ENCODE measurements at places on chromosomes 3 and 15. TPM values are rescaled to one million over a fixed set of nuclear protein-coding genes. Genes with fewer than 3 reads are reported as not detected.

The GOLGA6L7 gene
- not detected for total RNA-seq

GRCh38 chr15:63941698-63942465 is 104.4 kb downstream of the DAPK2 start:
- DNase-seq: no peak

The CTDSPL gene
- 80.9 TPM for total RNA-seq

The SLC22A14 gene
- total RNA-seq: not detected

GRCh38 chr15:64122936-64123351 is 27.2 kb downstream of the SNX1 start:
- DNase-seq: no peak

DNA sequence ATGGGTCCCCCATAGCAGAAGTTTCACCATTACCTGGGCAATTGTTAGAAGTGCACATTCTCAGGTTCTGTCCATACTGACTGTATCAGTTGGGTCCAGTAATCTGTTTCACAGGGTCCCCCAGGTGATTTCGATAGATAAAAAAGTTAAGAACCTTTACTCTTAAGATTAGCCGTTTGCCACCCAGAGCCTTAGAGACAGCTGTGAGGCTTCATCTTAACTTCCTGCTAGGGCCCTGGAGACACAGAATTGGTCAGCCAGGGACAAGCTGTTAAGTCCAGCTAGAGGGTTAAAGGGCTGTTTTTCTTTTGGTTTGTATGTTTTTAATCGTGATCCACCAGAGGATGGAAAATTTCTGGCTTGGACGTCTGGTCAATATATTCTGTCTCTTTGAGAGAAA is 6.7 kb downstream of the FAM162A start:
- DNase-seq: no peak

- no peak for DNase-seq
Observed at GRCh38 chr3:52053307-52054304, 2.8 kb downstream of the DUSP7 start.

The SYNPR gene
- total RNA-seq: not detected

DNA sequence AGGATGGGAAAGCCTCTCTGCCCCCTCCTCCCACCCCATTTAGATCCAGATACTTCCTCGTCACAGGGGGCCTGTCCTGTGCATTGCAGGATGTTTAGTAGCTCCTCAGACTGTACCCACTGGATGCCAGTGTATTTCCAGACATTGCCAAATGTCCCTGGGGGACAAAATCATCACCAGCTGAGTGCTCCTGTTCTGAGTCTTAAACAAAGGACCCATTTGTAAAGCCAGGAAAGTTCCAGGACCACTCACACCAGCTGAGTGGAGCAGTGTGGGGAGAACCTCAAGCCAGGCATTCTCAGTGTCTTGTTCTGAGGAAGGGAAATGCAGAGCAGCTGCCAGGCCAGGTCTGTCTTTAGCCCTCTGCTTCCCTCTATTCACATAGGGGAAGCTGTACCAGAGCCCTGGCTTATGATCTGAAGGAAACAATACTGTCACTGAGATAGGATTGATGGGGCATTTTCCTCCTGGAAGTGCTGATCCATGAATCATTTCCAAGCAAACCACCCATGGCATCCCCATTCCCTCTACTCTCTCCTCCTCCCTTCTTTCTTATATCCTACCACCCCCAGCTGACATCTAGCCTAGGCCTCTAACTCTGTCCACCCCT is 67.4 kb upstream of the MEX3B start:
- no peak for DNase-seq

DNA sequence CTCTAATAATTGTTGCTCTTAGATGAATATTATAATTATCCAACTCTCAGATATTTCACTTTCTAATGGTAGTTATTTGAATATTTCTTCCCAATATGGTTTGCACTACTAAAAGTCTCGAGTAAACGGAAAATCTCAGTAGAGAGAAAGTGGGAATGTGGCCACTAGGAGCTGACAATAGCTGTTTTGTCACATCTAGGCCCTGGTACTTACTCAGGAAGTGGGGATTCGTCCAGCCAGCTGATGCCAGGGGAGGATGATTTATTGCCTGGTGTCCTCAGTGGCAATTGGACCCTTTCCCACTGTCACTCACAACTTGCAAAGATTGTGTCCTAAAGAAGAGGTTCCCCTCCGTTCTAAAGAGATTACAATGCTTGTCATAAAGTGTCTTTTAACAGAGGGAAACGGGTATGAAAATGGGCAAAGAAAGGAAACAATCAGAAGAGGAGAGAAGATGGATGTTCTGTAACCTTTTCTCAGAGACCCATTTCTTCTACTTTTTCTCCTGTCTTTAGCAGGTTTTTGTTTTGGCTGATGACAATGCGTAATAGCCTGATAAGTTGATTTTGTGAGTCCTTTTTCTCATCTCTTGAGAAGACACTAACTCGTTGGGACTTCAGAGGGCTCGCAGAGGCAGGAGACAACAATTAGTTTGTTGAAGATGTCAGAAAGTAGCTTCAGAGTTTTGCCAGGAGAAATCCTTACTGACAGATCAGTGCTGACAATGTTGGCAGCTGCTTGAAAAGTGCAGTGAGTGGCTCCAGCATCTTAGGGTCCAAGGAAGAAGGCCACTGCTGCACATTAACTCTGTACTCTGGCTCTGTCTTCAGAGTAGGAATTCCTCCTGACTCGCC is 320.6 kb downstream of the MECOM start:
- DNase-seq: no peak

DNA sequence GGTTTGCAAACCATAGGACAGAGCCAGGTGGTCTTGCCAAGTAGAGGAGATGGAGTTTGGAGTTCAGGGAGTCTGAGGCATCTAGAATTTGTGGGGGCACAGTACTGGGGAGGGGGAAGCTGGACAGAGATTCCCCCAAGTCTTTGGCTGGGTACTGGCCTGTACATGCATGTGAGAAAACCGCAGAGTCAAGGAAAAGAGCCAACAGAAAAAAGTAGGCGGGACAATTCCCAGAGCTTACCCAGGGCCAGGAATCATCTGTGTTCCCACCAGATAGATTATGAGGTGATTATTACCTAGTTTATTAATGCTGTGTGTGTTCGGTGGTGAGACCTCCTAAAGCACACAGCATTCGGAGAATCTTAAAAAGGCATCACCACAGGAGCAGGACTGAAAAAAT is 11.3 kb downstream of the LYSMD4 start:
- no peak for DNase-seq

DNA sequence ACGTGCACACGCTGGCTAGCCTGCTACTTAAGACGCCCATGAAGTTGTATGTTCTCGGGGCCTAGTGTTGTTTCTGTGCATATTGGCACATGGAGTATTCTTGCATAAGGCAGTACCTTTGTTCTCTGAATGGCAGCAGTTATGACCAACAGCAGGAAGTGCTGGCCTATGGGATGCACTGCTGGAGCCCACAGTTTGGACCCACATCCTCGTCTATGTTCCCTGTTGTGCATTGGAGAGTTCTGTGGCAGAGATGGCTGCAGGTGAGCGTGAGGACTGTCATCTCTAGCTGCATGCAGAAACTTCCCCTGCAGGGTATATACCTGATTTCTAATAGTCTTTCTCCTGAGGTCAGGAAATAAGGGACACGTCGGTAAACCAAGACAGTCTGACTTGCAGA is 81.8 kb downstream of the CHRNA7 start:
- no peak for DNase-seq

The TADA3 gene
- total RNA-seq: 106 TPM

GRCh38 chr3:56799251-56799882 is 2.4 kb downstream of the ARHGEF3 start:
- no peak for DNase-seq

The FBXW12 gene
- not detected for total RNA-seq

The ECT2 gene
- total RNA-seq: 27.1 TPM

DNA sequence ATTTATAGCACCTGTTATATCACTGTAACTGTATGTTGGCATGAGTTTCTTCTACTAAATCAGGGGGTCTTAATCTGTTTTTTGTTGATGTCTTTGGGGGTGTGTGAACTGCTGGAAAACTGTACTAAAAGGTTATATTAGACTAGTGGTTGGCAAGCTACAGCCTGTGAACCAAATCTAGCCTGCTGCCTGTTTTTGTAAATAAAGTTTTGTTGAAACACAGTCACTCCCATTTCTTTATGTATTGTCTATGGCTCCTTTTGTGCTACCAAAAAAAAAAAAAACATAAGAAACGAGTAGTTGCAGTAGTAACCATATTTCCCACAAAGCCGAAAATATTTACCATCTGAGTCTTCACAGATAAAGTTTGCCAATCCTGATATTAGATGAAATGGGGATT is 126.7 kb downstream of the AKAP13 start:
- DNase-seq: no peak

- no peak for DNase-seq
Observed at GRCh38 chr15:79209690-79210089, 72.8 kb upstream of the ANKRD34C start.

- DNase-seq: no peak
Observed at GRCh38 chr3:179266701-179267211, 15.8 kb upstream of the KCNMB3 start.

- no peak for DNase-seq
Observed at GRCh38 chr15:99635794-99636193, 70.0 kb downstream of the MEF2A start.

DNA sequence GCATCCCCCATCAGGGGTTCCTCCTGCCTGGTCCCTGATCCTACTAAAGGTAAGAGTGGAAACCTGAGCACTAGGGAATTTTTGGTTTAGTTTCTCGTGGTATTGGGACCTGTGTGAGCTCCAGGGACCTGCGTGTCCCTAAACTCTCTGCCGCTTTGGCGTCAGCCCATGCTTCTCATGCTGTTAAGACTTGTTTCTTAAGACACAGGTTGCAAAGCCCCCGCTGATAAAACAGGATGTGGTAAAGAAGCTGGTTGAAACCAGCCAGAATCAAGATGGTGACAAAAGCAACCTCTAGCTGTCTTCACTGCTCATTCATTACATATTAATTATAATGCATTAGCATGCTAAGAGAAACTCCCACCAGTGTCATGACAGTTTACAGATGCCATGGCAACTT is 64.6 kb downstream of the LYZL4 start:
- DNase-seq: no peak

GRCh38 chr3:195818301-195818700 is 6.6 kb upstream of the MUC4 start:
- no peak for DNase-seq

GRCh38 chr3:46742992-46743585 is 25.4 kb upstream of the PRSS50 start:
- DNase-seq: no peak

The EIF5A2 gene
- 28.6 TPM for total RNA-seq

The MYO5C gene
- total RNA-seq: 11.0 TPM

The LTF gene
- total RNA-seq: 1.4 TPM

The TNFAIP8L3 gene
- 2.6 TPM for total RNA-seq

DNA sequence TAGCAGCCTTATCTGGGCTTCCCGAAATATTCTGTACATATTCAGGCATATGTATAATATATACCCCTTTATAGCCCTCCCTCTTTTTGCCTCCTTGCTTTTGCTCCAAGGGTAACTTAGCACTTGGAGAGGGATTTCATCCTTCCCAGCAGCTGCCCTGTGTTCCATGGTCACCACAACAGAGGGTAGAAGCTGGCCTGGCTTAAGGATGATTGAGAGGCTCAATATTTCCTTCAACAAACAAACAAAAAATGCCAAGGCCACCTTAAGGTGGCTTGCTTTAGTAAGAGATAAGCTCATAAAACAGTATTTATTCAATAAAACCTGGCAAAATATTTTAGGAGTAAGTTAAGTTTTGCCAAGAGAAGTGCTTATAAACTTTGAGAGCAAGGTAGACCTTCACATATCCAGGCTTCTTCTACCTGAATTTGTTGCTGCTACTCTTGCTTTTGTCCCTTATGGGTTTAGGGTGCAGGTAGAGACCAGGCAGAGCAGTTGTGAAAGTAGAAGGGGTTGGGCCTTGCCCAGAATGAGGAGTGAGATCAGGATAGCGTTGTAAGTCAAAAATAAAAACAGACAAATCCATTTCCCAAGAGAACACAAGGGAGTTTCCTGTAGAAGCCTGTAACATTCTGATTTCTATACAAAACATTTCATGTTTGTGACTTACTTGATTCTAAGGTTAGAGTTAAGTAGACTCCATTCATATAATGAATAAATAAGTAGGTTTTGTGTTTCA is 52.7 kb upstream of the ATOSA start:
- no peak for DNase-seq

- no peak for DNase-seq
Observed at GRCh38 chr15:81091889-81092558, 42.0 kb upstream of the CFAP161 start.

Data from ascending aorta (tissue), 2 donors.